ENCODE measurements at places on chromosomes 3 and 15.
A peak's percentile ranks its signal among the peaks of the same experiment; 100 is the strongest.

DNA sequence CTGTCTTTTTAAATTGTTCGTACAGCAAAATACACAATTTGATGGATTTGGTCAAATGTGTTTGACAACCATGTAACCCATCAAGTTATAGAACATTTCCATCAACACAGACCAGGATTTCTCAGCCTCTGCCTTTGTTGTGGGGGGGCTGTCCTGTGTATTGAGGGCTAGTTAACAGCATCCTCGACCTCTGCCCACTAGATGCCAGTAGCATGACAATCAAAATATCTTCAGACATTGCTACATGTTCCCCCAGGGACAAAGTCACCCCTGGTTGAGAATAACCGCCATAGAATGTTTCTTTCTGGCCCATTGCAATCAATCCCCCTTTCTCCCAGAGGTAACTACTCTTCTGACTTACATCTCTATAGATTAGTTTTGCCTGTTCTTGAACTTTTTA, 310.1 kb upstream of the RGMA start:
- DNase-seq = no peak

DNA sequence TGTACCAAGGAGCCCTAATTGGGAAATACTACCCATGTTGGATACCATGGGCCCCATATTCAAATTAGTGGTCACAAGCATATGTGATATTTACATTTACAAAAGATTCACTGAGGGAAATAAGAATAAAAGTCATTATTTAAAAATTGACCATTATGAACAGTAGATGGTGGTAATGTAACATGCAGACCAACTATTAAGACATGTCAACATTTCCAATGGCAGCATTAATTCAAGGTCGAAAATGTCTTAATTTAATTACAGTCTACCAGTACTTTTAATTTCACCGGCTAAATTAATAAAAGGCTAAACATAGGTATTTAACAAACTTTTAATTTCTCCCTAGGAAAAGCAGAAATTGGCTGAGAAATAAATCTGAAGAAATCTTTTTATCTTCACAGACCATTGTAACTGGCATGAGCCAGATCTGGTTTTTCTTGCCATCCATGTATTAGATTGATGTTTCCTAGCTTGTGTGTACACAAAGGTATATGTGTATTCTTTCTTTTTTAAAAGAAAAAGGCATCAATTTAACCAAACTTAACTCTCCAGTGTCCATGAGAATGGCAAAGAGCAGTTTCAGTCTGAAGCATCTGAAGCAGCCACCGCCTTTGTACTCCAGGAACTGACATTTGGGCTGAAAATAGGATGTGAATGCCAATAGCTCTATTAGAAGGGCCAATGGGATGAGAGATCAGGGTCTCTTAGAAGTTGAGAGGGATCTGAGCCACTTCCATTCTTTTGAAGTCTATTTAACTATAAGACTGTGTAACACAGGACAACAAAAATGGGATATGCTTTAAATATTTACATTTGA, 26.6 kb downstream of the NEK11 start:
- peak; percentile 29 for DNase-seq

- peak; percentile 71 for DNase-seq
These were observed 5.7 kb downstream of the EIF4G1 start for GRCh38 chr3:184320104-184320445.

- DNase-seq = no peak
These were observed 552.4 kb downstream of the TUSC7 start for GRCh38 chr3:117261983-117262421.

DNA sequence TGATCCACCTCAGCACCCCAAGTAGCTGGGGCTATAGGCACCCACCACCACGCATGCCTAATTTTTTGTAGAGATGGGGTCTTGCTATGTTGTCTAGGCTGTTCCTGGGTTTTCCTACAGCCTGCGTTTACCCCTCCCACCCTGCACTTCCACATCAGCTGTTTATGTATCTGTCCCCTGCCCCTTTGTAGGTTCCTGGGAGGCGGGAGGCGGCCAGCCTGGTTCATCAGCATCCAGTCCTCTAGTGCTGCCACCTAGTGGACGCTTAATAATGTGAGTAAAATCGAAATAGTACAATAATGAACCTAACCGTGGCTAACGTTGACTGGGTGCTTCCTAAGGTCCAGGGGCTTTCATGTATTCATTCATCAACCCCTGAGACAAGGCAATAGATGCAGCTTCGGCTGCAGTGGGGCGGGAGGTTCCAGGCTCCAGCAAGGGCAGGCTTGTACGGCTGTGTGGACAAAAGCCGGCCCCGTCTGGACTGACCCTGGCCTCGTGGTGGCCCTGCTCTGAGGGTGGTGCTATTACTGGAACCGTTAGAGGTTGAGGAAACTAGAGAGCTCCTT, 1.2 kb upstream of the LCTL start:
- DNase-seq = peak; percentile 87

DNA sequence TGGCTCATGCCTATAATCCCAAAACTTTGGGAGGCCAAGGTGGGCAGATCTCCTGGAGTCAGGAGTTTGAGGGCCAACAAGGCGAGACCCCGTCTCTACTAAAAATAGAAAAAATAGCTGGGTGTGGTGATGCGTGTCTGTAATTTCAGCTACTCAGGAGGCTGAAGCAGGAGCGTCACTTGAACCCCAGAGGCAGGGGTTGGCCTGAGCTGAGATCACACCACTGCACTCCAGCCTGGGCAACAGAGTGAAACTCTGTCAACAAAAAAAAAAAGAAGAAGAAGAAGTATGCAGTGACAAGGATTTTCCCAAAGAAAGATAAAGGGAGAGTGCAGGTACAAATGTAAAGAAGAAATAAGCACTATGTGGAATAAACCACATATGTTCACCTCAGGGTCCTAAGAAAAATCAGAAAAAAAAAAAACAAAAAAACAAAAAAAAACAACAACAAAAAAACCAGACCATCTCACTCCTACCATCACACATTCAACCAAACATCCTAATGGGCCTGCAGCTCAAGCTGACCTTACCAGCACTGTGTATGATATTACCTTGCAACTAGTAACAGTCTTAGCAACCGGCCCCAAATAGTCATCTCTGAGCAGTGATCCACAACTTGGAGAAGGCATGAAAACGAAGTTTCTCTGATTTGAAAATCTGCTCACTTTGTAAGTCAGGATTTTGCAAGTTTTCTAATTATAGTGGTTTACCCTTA, 296.7 kb upstream of the PROK2 start:
- DNase-seq = no peak

DNA sequence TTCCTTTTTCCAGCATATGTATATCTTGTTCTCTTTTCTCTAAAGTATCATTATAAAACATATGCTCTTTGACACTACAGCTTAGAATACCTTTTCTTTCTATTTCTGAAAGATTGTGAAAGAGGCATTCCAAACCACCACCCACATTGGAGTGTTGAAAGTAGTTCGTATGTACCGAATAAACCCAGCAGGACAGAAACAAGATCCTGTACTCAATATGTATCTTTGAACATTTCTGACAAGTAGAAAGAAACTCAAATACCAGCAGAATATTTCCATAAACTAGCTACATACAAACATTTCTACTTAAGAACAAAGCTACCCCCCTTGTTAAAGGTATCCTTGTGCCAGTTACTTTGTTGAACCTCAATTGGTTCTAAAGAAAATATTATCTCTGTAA, 415.3 kb upstream of the ALCAM start:
- no peak for DNase-seq

DNA sequence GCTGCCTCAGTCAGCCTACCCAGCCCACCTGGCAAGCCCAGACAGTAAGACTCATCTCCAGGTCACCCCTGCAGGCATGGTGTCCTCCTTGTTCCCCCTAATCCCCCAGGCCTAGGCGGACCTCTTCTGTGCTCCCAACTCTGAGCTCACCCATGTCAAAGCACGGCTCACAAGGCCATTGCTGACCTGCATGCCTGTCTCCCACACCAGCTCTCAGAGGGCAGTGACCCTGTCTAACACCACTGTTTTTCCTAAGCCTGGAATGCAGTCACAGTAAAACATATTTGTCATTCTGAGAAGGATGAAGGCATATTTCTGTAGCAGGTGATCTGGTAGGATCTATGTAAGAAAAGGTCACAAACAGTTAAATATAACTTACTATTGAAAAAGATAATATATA, 110.3 kb upstream of the HACD2 start:
- no peak for DNase-seq

DNA sequence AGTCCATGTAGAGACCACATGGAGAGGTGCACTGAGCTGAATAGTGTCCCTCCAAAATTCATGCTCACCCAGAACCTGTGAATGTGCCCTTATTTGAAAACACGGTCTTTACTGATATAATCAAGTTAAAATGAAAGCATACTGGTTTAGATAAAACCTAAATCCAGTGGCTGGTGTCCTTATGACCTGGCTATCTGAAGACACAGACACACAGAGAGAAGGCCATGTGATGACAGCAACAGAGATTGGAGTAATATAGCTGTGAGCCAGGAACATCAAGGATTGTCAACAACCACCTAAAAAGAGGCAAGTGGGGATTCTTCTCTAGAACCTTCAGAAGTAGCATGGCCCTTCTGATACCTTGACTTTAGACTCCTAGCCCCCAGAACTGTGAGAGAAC, 54.7 kb upstream of the CD47 start:
- DNase-seq = no peak

- DNase-seq = no peak
These were observed 477.2 kb downstream of the RBMS3 start for GRCh38 chr3:29758108-29758433.

- DNase-seq = no peak
These were observed 34.8 kb downstream of the PTPN9 start for GRCh38 chr15:75544359-75544758.

DNA sequence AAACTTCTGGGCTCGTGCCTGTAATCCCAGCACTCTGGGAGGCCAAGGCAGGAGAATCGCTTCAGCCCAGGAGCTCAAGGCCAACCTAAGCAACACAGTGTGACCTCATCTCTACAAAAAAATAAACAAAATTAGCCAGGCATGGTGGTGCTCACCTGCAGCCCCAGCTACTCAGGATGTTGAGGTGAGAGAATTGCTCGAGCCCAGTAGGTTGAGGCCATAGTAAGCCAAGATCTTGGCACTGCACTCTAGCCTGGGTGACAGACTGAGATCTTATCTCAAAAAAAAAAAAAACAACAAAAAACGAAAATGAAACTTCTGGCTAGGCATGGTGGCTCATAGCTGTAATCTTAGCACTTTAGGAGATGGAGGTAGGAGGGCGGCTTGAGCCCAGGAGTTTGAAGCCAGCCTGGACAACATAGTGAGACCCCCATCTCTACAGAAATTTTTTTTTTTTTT, 53.7 kb downstream of the PIK3CB start:
- no peak for DNase-seq

- DNase-seq = no peak
These were observed 574.6 kb downstream of the VGLL3 start for GRCh38 chr3:86416334-86416733.

DNA sequence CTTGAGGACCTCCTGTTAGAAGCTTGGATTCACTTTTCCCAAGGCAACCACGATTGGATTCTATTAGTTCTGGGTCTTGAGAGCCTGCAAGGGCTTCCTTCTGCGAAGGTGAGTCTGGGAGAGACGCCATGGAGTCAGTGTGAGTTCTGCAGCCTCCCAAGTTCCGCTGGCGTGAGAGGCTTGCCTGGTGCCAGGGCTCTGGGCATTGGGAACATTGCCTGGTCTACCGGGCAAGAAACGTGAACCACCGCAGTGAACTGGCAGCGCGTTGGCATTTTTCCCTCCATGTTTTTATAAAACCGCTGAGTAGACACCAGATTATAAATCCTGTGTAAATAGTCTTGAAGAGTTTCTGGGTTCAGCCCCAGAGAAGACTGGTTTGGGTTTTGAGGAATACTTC, 160.9 kb downstream of the IGF1R start:
- no peak for DNase-seq

DNA sequence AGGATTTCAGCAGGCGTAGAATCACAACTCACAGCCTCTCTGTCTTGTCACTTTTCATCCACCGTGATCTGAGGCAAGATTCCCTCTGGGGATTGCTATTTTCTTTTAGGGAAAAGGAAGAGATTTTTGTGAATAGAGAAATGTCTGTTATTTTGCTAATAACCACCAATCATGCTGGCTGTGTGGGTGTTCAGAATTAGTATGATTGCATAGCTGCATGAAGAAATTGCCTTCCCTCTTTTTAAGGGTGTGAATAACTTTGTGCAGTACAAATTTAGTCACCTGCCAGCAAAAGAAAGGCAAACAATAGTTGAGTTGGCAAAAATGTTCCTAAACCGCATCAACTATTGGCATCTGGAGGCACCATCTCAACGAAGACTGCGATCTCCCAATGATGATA, 60.8 kb downstream of the KAT2B start:
- DNase-seq = no peak

GRCh38 chr3:53267766-53268165, 11.9 kb upstream of the TKT start:
- DNase-seq = no peak

GRCh38 chr3:8238432-8238831, 263.2 kb upstream of the LMCD1 start:
- DNase-seq = no peak

- no peak for DNase-seq
These were observed 9.1 kb downstream of the ZNF280D start for GRCh38 chr15:56724232-56724631.

GRCh38 chr3:120801484-120801883, 58.9 kb downstream of the GTF2E1 start:
- DNase-seq = no peak

- DNase-seq = no peak
These were observed 208.5 kb downstream of the CLSTN2 start for GRCh38 chr3:140143367-140144069.

GRCh38 chr3:39754549-39754948, 54.9 kb upstream of the MYRIP start:
- DNase-seq = no peak

DNA sequence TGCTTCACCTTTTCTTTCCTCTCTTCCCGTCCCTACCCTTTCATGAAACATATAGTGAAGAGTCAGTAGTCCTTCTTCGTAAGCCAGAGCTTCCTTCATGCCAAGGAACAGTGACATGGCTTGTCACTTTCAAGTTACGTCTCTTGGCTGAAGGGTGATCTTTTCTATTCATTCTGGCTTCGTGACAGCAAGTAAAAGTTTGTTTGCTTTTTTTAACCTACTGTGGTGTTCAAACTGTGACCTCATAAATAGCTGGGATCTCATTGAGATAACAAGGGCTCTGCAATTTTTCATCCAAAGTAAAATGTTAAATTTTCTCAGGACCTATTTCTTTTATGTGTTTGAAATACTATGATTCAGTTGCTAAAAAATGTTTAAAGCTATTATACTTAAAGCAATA, 10.5 kb downstream of the CDIN1 start:
- DNase-seq = no peak
